ENCODE measurements at places on chromosomes 13 and 19. TPM values are rescaled to one million over a fixed set of nuclear protein-coding genes. Genes with fewer than 3 reads are reported as not detected.
A peak's percentile ranks its signal among the peaks of the same experiment; 100 is the strongest.

DNA sequence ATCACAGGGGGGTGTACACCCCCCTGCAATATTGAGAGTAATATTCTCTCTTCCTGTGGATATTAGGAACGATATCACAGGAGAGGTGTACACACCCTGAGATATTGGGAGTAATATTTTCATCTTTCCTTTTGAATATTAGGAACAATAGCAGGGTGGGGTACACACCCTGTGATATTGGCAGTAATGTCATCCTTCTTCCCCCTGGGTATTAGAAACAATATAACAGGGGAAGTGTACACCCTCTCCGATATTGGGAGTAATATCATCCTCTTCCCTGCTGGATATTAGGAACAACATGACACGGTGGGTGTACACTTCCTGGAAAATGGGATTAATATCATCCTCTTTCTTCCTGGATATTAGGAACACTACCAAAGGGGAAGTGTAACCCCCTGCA is 57.8 kb upstream of the CEACAM21 start:
- no peak for DNase-seq

Gene SHISA7
- polyA plus RNA-seq, result not detected

DNA sequence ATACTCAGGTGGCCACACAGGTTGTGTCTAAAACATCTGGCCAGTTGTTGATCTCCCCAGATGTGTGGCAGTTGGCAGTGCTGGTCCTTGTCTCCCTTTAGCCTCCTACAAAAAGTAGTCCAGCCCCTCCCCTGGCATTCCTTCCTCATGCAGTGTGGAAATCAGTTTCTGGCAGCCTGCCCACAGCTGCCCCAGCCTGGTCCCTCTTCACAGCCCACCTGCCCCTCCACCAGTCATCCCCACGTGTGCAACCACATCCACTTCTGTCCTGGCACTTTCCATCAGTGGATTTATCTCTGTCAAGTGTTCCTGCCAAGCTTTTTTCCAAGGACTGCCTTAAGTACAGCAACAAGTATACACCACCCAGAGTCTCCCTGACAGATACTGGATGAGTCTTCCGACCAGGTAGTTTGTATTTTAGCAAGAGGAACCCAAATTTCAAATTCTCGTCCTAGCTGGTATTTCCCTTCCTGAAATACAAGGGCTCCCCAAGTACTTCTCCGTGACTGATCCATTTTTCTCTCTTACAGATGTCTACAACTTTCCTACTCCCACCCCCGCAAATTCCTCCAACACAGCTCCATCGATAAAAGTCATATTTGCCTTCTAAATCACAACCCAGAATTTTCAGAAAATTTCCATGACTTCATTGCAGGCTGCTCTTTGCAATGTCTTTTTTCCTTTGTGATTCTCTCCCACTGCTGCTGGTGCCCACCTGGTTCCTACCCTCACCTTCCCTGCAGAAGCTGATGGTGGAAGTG is 313.5 kb downstream of the FOXO1 start:
- no peak for DNase-seq

Gene ZNF571
- polyA plus RNA-seq, result 0.60 TPM

Gene C5AR1
- polyA plus RNA-seq, result 1.0 TPM

Gene APOC4
- not detected for polyA plus RNA-seq

Gene ADPRHL1
- 0.67 TPM for polyA plus RNA-seq

DNA sequence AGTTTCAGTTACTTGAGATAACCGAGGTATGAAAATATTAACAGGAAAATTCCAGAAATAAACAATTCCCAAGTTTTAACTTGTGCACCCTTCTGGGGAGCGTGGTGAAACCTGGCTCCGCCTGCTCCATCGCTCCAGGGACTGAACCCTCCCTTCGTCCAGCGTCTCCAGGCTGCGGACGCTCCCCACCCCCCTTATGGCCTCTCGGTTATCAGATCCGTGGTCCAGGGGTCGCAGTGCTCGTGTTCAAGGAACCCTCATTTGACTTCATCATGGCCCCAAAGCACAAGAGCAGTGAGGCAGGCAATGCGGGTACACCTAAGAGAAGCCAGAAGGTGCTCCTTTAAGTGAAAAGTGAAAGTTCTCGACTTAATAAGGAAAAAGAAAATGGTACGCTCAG is 71.1 kb downstream of the ATP11A start:
- DNase-seq, result no peak

DNA sequence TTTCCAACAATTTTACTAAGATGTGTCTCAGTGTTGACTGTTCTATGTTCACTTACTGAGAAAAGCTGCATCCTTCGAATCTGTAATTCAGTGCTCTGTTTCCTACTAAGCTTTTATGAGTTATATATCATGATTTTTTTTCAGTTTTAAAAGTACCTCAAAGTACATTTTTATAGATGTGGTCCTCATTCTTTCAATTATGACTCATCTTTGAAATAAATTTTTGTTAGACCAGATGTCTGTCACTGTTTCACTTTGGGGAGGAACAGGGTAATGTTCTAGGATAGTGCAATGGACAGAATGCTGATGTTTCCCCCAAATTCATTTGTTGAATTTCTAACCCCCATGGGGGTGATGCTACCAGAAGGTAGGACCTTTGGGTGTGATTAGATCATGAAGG is 74.8 kb downstream of the NALCN start:
- peak; percentile 12 for DNase-seq

GRCh38 chr13:25910991-25911419 is 140.8 kb downstream of the SHISA2 start:
- no peak for DNase-seq

- DNase-seq, result no peak
These were observed 130.3 kb downstream of the USP12 start for GRCh38 chr13:27041341-27041740.

- no peak for DNase-seq
These were observed 382 bp upstream of the NAXD start for GRCh38 chr13:110615005-110615321.

Gene SELENOV
- not detected for polyA plus RNA-seq

DNA sequence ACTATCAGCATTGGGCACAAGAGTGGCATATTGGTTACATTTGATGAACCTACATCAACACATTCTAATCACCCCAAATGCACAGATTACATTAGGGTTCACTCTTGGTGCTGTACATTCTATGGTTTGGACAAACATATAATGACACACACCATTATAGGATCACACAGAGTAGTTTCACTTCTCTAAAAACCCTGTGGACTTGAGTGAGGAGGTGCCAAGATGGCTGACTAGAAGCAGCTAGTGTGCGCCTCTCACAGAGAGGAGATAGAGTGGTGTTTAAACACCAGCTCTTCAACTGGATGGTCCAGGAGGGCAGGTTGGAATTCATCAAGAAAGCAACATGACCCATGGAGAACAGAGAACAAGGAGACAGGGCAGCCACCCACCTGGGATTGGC is 265.6 kb downstream of the TDRD3 start:
- DNase-seq, result no peak

DNA sequence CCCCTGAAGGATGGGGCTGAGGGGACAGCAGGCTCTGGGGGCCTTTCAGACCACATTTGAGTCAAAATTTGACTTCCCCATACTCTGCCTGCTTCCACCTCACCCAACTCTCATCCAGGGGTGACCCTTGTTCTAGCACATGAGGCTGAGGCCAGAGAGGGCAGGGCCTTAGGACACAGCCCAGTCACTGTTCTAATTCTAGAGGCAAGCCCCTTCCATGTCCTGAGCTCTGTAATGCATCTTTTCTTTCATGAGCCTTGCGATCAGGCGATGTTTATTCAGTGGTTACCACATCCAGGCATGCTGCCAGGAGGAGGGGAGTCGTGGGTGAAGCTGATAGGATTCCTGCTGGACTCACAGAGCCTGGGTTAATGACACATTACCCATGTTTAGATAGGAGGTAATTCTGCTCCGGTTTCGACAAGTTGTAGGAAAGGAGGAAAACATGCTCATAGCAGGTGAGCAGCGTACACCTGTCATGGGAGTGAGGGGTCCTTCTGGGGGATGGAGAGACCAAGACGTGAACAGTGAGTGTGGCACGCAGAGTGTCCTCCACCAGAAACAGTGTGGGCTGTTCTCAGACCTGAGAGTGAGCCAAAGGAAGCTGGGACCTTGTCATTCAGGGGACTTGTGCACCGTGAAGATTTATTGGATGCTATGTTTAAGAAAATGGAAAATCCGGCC is 9.3 kb downstream of the RPS9 start:
- peak; percentile 98 for DNase-seq

DNA sequence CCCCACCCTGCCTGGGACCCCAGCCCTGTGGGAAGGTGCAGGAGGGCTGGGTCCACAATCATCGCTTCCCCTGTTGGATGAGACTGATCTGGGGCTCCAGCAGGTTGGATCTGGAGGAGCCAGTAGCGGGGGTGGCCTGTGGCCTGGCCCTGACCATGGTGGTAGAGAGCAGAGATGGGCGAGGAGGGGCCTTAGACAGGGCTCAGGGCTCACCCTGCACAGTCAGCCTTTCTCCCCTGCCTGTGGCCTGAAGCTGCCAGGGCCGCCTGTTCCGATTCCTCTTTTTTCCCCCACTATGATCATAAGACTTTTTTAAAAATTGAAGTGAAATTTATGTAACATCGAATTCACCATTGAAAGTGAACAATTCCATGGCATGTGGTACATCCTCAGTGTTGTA is 18.2 kb downstream of the SIN3B start:
- DNase-seq, result no peak

DNA sequence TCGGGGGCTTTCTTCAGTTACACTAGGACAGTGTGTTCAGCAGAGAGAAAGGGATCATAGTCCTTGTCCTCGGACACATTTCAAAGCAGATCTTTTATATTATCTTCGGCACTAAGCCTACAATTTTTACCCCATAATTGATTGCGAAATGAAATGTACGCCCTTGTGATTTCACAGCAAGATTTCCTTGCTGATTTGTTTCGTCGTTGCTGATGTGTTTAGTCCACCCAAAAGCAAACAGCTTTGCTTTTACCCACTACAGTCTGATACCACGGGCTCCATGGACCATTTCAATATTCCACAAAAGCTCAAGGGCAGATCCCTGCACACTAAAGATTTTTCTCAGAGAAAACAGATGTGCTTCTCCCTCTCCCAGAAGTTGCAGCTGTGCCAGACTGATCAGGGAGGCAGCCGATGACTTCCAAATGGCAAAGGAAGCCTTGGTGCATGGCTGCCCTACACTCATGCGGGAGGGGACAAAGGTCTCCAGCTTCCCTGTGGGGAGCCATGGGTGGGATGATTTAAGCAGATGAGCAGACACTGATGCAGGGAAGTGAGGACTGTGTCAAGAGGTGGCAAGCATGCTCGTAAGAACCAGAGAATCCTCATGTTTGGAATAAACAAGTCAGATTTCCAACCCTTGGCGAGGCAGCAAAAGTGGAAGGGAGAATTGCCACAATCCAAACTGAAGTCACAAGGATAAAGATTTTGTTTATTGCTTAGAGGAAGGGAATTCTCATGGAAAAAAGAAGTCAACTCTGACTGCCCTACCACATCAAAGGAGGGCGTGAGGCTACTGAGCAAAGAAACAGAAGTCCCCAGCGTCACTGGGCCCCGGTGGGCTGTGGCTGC is 81.1 kb downstream of the STK24 start:
- peak; percentile 46 for DNase-seq

- no peak for DNase-seq
These were observed 628 bp upstream of the ZNF813 start for GRCh38 chr19:53466726-53467484.

- no peak for DNase-seq
These were observed 343.8 kb downstream of the MZT1 start for GRCh38 chr13:72383646-72384045.

Gene PNMA8A
- polyA plus RNA-seq, result 0.77 TPM

- DNase-seq, result no peak
These were observed 146.0 kb downstream of the NDFIP2 start for GRCh38 chr13:79626924-79627323.

GRCh38 chr13:99383946-99384345 is 76.7 kb upstream of the GPR183 start:
- no peak for DNase-seq

- peak; percentile 14 for DNase-seq
These were observed 191.8 kb downstream of the PCCA start for GRCh38 chr13:100280681-100281080.

GRCh38 chr19:18282021-18282787 is 782 bp upstream of the JUND start:
- no peak for DNase-seq

GRCh38 chr13:91922969-91923592 is 524.7 kb downstream of the GPC5 start:
- no peak for DNase-seq

Gene ZNF415
- 3.9 TPM for polyA plus RNA-seq

DNA sequence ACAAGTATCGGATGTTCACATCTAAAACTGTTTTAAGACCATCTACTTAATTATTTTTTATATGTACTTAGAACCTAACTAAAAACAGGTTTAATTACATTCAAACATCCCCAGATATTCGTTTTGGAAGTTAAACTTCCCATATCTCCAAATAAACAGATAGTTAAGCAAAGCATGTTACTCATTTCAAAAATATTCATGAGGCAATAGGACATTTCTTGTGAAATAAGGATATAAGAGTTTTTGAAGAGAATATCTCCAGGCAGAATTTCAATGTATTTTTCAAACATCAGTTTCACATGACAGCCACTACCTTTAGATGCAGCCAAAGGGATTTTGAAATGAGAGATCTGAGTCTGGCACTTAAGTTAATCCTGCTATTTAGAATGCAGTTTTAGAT is 697.5 kb downstream of the SLITRK1 start:
- DNase-seq, result peak; percentile 79

GRCh38 chr19:42394751-42395150 is 4.7 kb upstream of the CNFN start:
- peak; percentile 10 for DNase-seq

GRCh38 chr19:33712268-33712667 is 84.4 kb upstream of the KCTD15 start:
- no peak for DNase-seq

- no peak for DNase-seq
These were observed 1.1 kb upstream of the CHST8 start for GRCh38 chr19:33620611-33621010.

GRCh38 chr13:53112522-53112921 is 83.9 kb downstream of the OLFM4 start:
- DNase-seq, result no peak

Gene RGL3
- 0.34 TPM for polyA plus RNA-seq

DNA sequence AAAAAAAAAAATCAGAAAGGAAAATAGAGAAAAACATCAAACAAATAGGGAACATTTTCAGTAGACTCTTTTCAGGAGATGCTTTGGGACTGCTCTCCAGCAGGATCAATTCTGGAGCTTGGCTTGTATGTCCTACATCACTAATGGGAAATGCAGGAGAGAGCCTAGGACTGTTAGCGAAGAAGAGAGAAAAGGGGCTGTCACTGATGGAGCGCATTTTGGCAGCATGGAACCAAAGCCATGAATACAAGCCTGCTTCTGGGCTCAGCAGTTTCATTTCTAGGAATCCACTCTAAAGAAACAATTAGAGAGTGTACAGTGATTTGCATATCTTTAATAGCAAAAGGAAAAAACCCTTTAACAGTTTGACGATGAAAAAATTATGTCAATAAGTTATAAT is 203.9 kb downstream of the NUFIP1 start:
- DNase-seq, result no peak

Gene TMEM255B
- 1.1 TPM for polyA plus RNA-seq

Gene TDRD3
- polyA plus RNA-seq, result 3.4 TPM
